ENCODE measurements at places on chromosomes 5 and 9. TPM values are rescaled to one million over a fixed set of nuclear protein-coding genes. Genes with fewer than 3 reads are reported as not detected.
A peak's percentile ranks its signal among the peaks of the same experiment; 100 is the strongest.

DNA sequence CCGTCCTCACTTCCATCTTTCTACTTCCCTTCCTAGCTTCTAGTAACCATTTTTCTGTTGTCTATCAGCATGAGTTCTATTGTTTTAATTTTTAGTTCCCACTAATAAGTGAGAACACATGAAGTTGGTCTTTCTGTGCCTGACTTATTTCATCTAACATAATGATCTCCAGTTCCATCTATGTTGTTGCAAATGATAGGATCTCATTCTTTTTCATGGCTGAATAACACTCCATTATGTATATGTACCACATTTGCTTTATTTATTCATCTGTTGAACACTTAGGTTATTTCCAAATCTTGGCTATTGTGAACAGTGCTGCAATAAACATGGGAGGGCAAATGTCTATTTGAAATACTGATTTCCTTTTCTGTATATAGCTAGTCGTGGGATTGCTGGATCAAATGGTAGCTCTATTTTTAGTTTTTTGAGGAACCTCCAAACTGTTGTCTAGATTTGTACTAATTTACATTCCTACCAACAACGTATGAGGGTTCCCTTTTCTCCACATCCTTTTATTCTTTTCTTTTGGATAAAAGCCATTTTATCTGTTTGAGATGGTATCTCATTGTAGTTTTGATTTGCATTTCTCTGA is 50.3 kb downstream of the NSD1 start:
- DNase-seq: no peak

DNA sequence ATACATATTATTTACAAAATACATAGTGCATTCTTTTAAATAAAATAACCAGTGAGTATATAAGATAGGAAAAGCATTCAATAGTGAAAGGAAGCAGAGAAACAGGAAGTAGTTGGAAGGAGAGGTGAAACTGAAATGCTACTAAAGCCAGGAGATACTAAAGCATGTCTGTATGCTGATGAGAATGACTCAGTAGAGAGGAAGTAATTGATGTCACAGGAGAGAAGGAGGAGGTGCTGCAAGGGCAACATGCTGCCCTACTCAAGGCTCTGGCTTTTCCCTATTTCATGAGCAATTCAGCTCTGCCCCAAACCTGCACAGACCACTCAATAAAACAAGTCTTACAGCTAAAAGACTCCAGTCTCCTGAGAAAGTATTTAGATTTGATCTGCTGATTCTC is 108.5 kb upstream of the TXNDC8 start:
- DNase-seq: no peak

DNA sequence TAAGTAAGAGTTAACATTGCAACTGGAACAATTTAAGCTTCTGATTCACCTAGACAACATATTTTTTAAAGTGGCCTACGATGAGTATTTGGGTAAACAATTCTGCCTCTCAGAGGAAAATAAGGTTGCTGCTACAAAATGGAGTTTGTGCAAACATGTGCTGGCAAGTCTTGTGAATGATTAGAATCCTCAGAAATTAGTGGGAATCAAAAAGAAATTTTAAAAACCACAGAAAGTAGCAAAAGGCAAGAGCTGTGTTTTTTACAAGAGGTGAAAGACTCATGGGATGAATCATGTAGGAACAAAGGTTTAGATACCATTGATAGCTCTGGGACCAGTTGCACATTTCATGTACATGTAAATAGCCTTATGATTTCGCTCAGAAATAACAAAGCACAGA is 561.6 kb downstream of the TAF11L14 start:
- no peak for DNase-seq

GRCh38 chr9:36903541-36904435 is 130.3 kb downstream of the PAX5 start:
- DNase-seq: no peak

The FAXDC2 gene
- 35.4 TPM for total RNA-seq

The FBP2 gene
- not detected for total RNA-seq

GRCh38 chr5:58965677-58966414 is 383.0 kb downstream of the RAB3C start:
- DNase-seq: no peak

- no peak for DNase-seq
Measured at GRCh38 chr5:57843059-57843367, 360.4 kb upstream of the ACTBL2 start.

DNA sequence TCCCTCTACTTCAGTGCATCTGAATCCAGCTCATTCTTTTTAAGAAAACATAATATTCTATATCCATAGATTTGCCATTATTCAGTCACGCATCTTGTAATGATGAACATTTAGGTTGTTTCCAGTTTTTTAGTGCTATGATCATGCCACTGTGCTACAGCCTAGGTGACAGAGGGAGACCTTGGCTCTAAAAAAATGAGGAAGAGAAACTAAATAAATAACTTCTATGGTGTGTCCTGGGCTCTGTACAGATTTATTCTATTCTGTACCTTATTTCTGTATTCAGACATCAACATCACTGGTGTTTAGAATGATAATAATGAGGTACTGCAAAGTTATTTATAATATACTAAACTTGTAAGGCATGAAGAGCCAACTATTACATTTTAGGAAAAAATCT is 45.9 kb downstream of the PDE8B start:
- DNase-seq: no peak

The CARD6 gene
- total RNA-seq: 12.3 TPM

DNA sequence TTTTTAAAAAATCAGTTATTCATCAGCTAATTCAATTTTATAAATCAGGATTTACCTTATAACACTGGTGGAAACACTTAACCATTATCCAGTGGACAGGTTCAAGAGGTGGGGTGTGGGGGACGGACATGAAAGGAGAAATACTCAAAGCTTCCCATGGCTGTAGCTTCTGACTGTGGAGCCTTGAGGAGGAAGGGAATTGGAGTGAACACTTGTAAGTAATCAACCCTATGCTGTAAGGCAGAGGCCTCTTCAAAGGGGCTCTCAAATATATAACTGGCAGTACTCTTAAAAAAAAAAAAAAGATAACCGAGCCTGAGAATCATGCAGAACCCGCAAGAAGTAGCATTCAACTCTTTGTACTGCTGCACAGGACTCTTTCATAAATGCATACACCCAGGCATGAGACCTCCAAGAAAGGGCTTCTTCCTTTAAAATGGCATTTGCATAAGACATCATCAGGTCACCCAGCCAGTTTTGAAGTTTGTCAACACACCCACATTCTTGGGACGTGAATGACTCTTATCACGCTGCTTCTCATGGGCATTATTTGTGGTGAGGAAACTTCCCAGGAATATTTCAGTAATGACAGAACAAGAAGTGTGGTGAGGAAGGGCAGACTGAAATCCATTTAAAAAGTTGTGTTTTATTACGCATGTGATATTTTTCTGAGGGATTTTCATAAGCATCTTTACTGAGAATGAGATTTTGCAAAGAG is 8.1 kb downstream of the OSMR start:
- DNase-seq: no peak

The CDH18 gene
- total RNA-seq: not detected

The CCL27 gene
- not detected for total RNA-seq

GRCh38 chr9:6567140-6567591 is 78.4 kb downstream of the GLDC start:
- DNase-seq: no peak

- DNase-seq: no peak
Measured at GRCh38 chr9:78470216-78470615, 173.3 kb downstream of the PSAT1 start.

DNA sequence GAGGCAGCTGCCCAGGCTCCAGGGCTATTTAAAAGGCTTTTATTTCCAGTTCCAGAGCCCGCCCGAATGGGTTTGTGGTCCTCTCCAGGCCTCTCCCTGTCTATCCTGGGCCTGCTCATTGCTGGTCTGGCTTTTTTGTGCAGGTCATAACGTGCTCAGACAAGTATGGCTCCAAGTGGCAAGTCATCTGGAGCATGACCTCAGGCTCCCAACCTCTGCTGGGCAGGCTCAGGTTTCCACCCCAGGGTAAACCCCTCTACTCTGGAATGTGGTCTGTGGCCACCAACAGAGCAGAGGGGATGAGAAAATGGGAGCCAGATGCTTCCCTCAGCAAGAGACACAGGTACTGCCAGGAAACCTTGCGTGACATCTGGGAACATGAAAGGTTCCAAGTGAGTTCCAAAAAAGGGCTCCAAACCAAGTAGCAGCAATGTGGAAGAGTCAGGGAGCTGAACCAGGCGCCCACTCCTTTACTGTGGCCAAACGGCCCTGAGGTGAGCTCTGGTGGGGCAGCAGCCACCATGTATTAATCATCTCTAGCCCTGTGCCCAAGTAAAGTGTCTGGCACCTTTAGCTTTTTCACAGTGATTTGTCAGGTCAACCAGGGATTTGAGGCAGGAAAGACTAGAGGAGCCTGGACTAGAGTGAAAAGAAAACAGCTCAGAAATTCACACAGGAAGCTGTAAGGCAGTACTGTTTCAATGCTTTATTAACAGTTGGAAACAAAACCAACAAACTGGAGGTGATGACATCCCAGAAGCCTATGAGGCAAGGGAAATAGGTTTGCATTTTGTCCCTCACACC is 25.7 kb downstream of the PCDHGC5 start:
- DNase-seq: no peak

- no peak for DNase-seq
Measured at GRCh38 chr9:91428436-91428835, 4.8 kb upstream of the NFIL3 start.

DNA sequence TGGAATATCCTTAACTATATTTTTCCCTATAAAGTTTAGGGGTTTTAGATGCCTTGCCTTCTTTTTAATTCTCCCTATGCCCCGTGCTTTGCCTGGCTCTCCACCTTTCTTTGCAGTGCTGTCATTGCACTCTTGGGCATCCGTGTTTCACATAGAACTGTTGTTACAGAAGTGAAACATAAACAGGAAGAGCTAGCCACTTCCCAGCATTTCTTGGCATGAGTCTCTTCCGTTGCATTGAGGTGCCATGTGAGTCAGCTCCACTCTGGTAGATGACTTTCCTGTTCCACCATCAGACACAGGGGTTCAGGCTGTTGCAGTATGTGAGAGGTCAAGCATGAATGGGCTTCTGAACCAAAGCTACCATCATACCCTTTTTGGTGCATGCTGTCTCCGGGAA is 73.4 kb downstream of the ANGPTL2 start:
- DNase-seq: peak; percentile 91

Measured in vagina (tissue), 2 donors.